Stimulated activated CD4-positive, alpha-beta T cell treated with anti-CD3 and anti-CD28 coated beads, Interleukin-1b, Interleukin-23, amount 100 ng/mL, for 1 hour (primary cell): ENCODE measurements at places on chromosomes 2 and 18.
A peak's percentile ranks its signal among the peaks of the same experiment; 100 is the strongest.

DNA sequence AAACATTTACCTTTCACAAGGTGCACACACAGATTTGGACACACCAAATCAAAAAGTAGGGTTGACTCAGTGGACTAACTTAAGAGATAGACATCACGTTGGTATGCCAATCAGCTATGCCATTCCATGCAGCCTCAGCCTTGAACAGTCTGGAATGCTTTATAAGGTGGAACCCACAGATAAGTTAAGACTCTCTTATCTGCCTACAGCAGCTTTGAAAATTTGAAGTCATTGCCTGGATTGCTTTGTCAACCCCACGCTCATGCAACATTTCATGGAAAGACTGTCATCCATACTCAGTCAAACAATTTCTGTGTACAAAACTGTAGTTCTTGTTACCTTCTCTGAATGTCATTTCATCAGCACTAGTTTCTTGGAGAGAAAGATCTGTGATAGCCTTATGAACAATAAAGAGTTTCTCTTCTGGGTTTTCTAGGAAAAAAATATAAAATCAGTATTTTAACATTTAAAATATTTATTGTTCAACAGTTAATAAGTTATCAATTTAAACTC, 1.2 kb downstream of the ERMN start:
- DNase-seq = no peak

DNA sequence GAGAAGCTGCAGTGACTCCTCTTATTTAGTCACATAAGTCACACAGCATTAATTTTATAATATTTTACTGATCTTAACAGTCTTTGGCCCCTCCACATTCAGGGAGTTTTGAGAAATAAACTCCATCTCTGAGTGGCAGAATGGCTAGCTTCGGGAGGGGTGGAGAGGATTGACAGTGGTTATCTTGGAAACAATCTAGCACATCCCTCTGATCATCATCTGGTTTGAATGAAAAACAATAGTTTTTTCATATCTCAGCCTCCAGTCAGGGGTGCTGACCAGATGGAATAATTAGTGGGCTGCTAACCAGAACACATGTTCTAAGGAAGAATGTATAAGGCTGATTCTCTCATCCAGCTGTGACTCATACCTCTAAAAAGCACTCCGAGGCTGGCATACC, 477.5 kb downstream of the DPP10 start:
- no peak for DNase-seq

GRCh38 chr2:42063431-42064171, 15.8 kb downstream of the PKDCC start:
- DNase-seq = no peak

- no peak for DNase-seq
These were observed 50.6 kb upstream of the FMNL2 start for GRCh38 chr2:152284398-152284797.

- no peak for DNase-seq
These were observed 57.6 kb upstream of the THUMPD2 start for GRCh38 chr2:39836638-39837037.

DNA sequence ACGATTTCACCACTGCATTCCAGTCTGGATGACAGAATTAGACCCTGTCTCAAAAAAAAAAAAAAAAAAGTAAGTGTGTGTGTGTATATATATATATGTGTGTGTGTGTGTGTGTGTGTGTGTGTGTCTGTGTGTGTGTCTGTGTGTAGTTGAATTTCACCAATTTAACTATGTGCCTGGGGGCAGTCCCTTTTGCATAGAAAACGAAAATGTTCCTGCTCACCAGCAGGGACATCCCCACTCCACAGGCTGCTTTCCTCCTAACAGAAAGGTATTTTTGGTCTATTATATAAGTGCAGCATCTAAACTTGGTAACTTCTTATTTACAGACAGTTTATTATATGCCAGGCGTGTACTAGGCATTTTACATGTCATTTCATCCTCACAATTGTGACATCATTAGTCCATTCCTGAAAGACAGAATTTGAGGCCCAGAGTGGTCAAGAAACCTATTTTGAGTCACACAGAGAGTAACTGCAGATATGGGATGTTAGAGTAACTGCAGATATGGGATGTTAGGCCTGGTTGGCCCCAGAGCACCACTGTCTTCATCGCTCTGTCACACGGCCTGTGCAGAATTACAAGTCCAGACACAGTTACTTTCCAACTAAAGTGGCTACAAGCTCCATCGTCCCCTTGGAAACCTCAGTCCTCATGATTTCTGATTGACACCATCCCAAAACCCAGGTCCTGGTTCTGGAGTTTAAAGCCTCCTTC, 9.3 kb upstream of the TTL start:
- DNase-seq = no peak

- no peak for DNase-seq
These were observed 58.2 kb downstream of the CAB39 start for GRCh38 chr2:230770804-230771203.

DNA sequence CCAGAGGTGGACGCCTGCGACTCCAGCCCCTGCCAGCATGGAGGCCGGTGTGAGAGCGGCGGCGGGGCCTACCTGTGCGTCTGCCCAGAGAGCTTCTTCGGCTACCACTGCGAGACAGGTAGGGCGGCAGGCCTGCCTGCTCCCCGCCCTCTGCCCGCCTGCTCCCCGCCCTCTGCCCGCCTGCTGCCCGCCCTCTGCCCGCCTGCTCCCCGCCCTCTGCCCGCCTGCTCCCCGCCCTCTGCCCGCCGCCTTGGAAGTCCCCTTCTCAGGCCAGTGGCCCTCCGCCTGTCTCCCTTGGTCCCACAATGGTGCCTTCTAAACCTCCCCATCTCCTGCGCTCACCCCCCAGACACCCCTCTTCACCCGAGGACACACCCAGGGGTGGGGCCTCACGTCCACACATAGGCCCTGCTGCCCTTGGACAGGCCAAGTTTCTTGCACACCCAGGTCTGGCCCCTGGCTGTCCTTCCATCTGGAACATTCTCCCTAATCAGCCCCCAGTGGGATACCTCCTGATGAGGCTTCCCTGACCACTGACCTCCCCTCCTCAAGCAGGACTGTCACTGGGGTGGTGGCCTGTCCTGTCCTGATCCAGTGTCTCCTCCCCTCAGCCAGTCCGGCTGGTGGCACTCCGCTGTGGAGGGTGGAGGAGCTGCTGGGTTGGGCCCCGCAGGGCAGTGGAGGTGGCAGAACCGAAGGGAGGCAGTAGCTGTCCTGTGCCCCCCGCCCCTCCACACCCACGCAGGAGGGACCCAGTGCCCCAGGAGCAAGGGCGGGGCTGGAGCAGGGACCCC, 37.9 kb downstream of the MTERF4 start:
- peak; percentile 10 for DNase-seq

DNA sequence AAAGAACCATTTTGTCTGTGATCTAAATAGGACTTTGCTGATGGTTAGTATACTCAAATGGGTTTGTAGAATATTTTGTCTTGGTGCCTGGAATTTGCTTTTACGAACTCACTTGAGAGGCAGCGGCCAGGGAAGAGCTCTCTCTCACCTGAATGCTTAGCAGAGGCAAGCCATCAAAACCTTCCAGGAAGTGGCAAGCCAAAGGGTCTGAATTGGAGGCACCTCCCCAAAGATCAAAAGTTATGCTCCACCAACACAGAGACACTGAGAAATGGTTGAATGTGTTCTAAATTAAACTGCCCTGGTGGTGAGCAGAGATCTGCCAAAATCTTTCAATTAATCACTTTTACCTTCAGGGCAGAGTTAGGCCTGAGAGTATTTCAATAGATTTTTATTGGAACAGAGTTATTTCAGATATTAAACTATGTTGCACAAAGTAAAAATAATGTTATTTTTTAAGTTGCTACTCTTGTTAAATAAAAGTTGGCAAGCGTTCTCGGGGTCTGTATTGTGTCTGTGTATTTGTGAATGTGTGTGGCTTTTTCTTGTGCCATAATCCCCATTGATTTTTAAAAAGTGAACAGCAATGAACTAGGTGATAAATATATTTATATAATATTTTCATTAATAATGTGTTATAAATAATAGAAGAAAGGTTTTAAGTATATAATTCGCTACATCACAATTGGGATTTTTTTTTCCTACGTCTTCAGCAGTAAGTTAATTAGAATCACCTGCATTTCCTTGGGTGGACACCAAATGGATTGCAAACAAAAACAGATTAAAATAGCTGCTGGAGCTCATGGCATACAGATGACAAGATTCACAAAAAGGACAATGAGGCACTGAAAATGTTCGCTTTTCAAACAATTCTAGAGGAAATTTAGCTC, 416.1 kb downstream of the ARHGAP15 start:
- no peak for DNase-seq

DNA sequence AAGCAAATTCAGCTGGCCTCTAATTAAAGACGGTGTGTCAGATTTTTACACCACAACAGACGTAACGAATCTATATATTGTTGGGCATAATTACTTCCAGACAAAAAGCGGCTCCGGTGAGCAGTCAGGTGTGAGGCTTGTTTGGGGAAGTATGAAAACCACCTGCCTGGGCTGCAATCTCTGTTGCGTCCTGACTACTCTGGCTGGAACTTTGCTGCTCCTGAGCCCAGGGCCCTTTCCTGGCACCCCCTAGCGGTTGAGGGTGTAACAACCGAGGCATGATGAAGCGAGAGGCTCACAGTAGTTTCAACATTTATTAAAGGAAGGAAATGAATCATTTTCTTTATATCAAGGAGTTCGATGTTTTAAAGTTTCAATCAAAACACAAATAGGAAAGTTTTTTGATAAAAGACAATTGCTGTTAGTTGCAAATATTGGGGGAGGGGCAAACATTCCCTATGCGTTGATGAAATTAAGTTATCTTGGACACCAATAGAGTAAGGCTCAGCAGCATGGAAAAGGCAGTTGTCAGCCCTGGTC, 10.6 kb upstream of the ITGB6 start:
- DNase-seq = peak; percentile 29

DNA sequence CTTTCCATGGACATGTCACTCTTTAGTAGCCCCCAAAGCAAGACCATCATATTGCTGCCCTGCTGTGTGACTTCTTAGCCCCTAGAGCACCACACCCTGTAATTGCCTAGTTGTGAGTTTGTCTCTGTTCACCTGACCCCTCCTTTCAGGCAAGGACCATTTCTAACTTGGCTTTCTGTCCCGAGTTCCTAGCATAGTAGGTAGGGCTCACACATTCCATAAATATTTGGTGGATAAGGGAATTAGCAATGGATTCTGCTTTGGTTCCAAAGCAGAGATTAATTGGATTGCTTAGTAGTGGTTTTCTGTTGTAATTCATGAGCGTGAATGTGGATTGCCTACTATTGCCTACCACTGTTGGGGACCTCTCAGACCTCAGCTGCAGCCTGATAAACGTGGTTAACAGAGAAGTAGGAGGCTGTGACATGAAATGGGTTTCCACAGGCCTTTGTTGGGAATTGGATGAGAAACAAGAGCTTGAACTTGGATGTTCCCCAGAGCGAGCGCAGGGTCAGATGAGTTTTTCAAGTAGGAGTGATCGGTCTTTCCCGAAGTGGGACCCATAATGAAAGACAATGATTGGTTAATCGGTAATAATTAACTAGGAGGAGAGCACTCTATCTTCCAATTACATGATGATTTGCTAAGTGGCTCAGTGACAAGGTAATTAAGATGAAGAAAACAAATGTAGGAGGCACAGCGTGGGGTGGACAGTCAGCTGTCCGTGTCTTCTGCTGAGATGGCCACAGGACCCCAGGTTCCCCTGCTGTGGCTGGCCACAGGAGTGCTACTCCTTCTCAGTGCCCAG, 13.4 kb upstream of the UGT1A1 start:
- no peak for DNase-seq

DNA sequence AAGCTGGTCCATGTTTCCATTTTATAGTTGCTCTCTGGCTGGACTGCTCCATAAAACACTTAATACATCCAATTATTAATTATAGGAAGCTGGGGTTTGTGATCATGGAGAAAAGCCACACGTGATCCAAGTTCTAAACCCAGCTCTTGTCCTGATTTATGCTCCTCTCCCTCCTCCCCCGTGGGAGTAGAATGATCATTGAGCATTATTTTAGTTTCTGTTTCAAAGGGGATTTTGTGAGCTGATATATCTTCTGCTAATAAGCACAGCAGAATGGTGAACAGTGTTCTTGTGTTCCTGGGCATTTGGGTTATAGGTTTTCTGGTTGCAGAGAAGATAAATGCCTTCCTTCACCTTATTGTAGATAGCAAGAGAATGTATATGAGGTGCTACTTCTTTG, 135.7 kb upstream of the TMEM200C start:
- DNase-seq = no peak

GRCh38 chr2:234967201-234967869, 15.5 kb downstream of the SH3BP4 start:
- no peak for DNase-seq

GRCh38 chr2:16338026-16338425, 327.6 kb downstream of the CYRIA start:
- DNase-seq = no peak

GRCh38 chr2:105127289-105127915, 89.5 kb downstream of the MRPS9 start:
- DNase-seq = no peak
